ENCODE measurements at places on chromosomes 16 and 17. TPM values are rescaled to one million over a fixed set of nuclear protein-coding genes. Genes with fewer than 3 reads are reported as not detected.
A peak's percentile ranks its signal among the peaks of the same experiment; 100 is the strongest.

- no peak for DNase-seq
Measured at GRCh38 chr17:51640108-51640622, 379.8 kb downstream of the UTP18 start.

The ZCCHC14 gene
- 30.7 TPM for total RNA-seq

- DNase-seq, result no peak
Measured at GRCh38 chr17:57255182-57255775, 1.0 kb upstream of the MSI2 start.

The CACNG5 gene
- not detected for total RNA-seq

DNA sequence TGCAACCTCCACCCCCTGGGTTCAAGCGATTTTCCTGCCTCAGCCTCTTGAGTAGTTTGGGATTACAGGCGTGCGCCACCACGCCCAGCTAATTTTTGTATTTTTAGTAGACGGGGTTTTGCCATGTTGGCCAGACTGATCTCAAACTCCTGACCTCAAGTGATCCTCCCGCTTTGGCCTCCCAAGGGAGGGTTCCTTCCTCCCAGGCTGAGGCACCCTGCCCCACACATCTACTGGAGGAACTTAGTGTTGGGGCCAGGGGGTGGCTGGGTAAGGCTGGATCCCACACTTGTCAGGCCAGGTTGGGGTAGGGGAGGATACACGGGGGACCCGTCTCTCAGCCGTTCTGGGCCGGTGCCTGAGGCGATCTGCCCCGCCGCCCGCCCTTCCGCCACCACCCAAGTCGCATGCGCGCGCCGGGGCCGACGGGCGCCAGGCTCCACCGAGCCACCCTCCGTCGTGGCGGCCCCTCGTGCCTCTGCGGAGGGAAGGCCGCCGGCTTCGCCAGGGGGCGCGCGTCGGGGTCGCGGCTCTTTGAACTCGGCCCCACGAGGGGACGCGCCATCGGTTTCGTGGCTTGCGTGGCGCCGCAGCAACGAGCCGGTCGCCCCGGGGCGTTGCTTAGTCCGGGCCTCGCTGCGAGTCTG is 15.9 kb downstream of the GRB7 start:
- DNase-seq, result peak; percentile 81

The TNS4 gene
- total RNA-seq, result 2.5 TPM

DNA sequence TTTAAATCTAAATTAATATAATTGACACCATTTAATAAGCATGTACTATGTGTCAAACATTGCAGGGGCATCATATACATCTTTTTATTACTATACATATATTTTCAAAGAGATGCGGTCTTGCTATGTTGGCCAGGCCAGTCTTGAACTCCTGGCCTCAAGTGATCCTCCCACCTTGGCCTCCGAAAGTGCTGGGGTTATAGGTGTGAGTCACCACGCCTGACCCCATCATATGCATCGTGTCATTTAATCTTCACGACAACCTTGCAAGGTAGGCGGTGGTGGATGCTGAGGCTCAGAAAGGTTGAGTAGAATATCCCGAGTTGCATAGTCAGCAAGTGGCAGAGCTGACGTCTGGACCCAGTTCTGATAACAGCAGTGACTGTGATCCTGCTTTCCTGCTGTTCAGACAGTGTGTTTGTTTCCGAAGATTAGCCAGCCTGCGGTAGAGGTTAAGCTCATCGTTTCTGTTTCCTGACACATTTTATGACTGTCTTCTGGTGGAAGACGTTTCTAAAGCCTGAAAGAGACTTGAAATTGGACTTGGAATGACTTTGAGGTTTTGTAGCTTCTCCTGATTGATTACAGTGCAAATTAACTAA is 316.6 kb downstream of the SNX29 start:
- DNase-seq, result no peak

The DPEP2 gene
- 2.5 TPM for total RNA-seq

GRCh38 chr16:53103811-53104210 is 49.0 kb downstream of the CHD9 start:
- no peak for DNase-seq

DNA sequence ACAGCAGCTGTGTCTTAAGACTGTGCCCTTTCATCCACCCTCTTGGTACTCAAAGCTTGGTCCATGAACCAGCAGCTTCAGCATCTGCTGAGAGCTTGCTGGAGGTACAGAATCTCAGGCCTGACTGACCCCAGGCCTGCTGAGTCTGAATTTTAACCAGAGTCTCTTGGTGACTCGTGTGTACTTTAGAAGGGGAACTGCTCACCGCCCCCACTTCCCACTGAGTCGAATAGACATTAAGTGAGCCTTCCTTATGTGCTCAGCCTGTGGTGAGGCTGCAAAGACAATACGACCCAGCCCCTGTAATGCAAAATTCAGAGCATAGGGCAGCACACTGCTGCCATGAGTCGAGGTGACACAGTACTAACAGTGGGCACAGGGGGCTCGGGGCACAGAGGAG is 662.8 kb downstream of the WWOX start:
- DNase-seq, result no peak

DNA sequence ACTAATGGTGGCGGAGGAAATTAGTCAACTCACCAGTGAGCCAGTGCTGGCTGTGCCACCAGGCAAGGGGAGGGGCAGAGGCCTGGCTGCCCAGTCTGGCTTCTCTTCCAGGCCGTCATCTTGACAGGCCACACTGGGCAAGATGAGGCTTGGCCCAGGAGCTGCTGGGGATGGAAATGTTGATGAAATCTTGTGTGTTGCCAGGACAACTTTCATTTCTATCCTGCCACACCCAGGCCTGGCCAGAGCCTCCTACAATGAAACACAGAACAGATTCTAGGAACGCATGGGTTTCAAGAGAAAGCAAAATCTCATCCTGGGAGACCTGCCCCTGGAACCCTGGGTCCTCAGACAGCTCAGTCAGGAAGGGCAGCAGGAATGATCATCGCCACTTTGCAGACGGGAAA is 9.3 kb downstream of the HEXIM2 start:
- peak; percentile 40 for DNase-seq

DNA sequence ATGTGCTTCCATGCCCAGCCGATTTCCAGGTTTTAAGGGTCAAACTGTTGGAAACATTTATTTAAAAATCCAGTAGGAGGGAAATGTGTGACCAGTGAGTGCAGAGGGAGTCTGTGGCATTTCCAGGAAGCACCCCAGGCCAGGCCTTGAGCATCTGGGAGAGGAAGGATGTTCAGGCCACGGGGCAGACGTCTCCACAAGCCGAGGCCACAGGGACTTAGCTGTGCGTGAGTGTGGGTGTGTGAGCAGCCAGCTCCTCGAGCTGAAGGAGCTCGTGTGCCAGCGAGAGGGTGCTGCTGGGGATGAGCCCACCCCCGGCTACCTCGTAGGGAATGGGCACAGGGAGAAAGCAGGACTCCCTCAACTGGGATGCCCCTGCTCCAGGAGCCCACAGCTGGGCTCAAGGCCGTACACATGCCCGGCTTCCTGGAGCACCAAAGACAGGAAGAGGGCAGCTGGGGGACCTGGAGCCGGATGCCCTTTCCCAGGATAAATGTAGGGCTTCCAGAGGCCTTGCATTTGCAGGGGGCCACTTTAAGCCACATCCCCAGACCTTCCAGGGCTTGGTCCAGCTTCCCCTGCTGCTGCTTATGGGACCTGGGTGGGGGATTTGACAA is 12.5 kb downstream of the NPTX1 start:
- no peak for DNase-seq

DNA sequence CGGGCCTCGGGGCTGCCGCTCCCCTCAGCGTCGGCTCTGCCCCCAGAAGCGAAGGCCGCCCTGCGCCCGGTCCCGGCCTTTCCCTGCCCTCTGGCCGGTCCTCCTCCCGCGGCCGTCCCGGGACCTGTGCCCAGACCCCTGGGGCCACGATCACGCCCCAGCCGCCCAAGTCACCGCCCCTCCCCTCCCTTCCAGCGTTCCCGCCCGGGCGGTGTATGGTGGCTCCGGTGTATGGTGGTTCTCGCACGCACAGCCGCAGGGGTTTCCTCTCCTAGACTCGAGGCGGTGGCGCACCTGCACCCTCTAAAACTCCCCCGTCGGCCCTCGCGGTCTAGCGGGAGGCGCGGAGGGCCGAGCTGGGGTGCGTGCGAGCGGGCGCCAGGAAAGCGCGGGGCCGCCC is 10.0 kb downstream of the TIGD7 start:
- DNase-seq, result no peak

The DOC2B gene
- 2.0 TPM for total RNA-seq

GRCh38 chr16:49674351-49674851 is 181.5 kb downstream of the ZNF423 start:
- no peak for DNase-seq

All from left colon (tissue), 2 donors.